ENCODE measurements at places on chromosomes 12 and 14.

- peak; percentile 13 for DNase-seq
Measured at GRCh38 chr12:56593909-56594621, 36.1 kb downstream of the BAZ2A start.

DNA sequence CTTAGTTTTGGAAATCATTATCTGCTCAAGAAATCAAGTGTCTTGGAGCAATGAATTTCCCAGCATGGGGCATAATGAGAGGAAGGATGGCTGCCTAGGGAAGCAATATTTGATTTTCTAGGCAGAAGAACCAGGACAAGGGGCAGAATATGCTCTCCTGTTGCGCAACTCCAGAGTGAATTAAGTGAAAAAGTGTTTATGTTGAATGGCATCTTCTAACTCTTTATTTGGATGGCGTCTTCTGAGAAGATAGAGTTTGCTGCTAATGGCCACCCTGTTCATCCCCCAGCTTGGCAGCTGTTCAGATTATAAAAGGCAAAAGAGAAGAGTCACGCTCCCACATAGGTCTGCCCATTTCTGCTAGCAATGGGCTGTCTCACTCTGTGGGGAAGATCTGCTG, 1278.1 kb downstream of the AACS start:
- no peak for DNase-seq

GRCh38 chr12:93894391-93895088, 217.4 kb downstream of the CRADD start:
- DNase-seq, result no peak

DNA sequence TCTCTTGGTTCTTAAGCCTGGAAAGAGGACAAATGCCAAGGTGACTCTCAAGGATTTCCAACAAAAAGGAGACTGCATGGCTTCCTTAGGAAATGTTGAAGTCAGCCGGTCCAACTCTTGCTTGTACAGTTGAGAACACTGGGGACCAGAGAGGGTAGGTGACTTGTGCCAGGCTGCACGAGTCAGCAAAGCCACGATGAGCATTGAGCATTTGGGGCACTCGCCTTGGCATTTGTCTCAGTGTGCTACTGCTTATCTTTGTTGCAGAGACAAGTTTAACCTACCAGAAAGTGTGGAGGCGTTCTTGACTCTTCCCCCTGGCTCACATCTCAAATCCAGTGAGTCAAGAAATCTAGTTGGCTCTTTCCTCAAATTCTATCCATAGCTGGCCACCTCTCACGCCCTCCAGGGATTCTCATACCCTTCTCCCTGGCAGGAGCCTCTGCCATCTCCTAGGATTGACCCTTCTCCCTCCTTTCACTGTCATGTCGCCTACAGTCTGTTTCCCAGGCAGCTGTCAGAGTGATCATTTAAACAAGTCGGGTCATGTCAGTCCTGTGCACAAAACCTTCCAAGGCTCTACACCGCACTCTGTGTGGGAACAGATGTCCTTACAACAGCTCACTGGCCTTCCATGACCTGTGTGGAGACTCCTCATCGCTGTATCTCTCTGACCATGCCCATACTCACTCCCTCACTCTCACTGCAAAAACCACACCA, 17.2 kb upstream of the KRT83 start:
- no peak for DNase-seq

- DNase-seq, result no peak
Measured at GRCh38 chr12:885701-886100, 63.8 kb downstream of the RAD52 start.

DNA sequence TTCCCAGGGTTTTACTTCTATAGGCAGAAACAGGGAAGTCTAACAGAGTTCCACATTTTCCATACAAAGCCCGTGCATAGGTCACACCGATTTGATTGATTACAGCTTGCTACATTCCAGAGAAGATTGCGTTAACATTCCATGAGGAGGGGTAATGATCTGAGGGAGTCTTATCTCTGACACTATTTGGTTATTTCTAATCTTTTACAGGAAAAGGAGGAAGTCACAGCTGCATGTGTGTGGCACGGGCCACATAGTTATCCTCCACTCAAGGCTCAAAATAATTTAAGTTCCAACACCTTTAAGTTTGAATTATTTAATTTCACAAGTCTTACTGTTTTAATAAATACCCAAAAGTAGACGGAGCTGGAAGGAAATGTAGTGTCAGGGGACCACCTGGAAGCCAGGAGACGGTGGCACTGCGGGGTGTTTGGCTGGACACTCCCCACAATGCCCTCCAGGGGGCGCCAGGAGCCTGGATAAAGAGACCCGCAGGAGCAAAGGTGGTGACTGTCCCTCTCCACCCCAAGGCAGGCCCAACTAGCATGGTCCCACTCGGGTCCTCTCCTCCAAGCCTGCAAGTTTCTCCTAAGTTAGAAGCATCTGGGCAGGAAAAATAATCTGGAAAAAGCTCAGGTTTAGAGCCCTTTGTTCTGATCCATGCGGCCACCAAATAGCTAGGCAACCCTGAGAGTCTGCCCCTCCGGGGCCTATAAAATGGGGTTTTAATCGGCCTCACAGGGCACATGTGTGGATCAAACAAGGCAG, 20.2 kb downstream of the KRT8 start:
- DNase-seq, result peak; percentile 77

- no peak for DNase-seq
Measured at GRCh38 chr14:103198131-103199105, 75.2 kb downstream of the TNFAIP2 start.

GRCh38 chr12:115640929-115641328, 636.6 kb downstream of the MED13L start:
- DNase-seq, result no peak

GRCh38 chr12:14628771-14629170, 61.1 kb upstream of the PLBD1 start:
- DNase-seq, result no peak

- no peak for DNase-seq
Measured at GRCh38 chr14:95307402-95308041, 12.2 kb downstream of the CLMN start.

DNA sequence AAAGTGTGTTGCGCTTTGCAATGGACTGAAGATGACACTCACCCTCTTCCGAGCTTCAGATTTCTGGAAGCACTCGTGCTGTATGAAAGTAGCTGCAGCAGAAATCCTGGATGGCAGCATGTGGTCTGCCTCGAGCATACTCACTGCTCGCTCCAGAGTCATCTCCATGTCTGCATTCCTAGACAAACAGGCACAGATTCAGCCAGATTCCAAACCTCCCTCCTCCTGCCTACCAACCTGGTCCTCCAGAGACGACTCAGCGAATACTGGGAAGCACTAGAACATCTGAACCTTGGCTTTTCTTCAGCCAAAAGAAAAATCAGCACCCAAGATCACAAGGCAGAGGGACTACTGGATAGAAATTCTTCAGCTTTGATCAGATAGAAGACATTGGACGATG, 27.7 kb downstream of the PKP2 start:
- DNase-seq, result no peak

GRCh38 chr12:85017133-85017532, 18.9 kb downstream of the TSPAN19 start:
- no peak for DNase-seq

GRCh38 chr14:26594756-26595545, 2.9 kb downstream of the NOVA1 start:
- no peak for DNase-seq

DNA sequence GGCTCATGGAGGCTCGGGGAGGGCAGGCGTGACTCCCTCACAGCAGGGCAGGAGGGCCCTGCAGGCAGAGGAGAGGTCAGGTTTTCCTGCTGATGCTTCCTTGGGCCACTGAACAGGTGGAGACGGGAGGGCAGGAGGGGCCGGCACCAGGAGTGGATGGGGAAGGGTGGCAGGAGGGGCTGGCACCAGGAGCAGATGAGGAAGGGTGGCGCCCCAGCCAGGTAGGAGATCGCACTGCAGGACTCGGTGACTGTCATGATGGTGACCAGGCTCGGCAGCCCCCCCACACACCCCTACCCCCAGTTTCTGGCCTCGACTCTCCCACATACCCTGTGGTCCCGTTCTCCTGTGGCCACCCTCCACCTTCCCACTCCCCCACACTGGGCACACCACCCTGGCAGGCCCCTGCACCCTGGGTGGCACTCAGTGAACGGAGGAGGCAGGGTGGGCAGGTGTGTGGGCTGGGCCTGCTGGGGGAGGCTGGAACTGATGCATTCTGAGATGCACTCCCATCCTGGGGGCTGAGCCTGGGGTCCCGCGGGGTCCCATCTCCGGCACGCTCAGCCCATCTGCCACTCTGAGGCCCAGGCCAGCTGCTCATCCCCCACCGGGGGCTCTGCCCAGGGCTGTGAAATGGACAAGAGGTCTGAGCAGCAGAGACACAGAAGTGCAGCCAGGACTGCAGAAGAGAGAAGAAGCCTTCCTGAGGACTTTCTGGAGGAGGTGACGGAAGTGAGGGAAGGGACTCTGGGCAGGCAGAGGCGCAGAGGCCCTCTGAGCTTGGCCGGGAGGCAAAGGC, 2.8 kb downstream of the NUDT14 start:
- DNase-seq, result no peak

DNA sequence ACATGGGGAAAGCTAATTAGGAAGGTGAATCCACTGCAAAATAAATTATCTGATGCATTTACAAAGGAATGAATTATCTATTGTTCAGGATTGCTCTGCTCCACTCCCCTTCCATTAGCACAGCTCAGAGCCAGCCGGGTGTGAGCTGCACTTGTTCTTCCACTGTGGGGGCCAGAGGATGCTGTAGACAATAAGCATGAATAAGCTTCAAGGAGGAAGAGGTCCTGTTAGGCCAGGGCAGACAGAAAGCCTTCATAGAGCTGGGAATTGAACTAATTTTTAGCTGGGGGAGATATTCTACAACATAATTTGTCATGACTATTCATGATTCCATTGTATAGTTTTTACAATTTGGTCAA, 137.6 kb upstream of the MAX start:
- DNase-seq, result no peak

DNA sequence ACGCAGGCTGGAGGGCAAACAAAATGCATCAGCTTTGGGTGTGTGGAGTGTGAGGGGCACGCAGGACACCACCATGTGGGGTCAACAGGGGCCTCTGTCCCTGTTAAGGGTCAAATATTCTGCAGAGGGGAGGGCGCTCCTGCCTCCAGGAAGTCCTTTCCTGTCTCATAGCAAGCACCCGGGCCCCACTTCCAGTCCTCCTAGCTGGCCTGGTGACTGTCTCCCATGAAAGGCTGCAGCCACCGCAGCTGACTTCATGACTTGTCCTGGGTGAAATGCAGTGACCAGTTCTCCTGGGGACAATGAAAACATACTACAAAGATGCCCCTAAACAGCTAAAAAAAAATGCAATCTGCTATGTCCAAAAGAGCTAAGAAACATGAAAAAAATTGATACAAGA, 53.6 kb downstream of the LGMN start:
- DNase-seq, result no peak

DNA sequence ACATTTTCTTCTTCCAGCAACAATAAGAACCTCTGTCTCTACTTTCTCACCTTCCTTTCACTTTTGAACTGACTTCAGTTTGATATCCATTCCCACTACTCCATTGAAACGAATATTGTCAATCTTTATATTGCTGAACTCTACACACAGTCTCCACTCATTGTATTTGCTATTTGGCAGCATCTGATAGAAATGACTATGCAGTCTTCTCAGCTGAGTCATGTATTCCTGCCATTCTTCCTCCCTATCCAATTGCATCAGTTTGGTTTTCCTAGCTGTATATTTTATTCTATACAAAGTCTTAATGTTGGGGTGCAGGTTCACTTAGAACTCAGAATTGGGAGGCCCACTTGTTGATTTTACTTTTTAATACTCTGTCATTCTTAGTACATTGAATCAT, 107.5 kb upstream of the CPNE8 start:
- DNase-seq, result no peak

DNA sequence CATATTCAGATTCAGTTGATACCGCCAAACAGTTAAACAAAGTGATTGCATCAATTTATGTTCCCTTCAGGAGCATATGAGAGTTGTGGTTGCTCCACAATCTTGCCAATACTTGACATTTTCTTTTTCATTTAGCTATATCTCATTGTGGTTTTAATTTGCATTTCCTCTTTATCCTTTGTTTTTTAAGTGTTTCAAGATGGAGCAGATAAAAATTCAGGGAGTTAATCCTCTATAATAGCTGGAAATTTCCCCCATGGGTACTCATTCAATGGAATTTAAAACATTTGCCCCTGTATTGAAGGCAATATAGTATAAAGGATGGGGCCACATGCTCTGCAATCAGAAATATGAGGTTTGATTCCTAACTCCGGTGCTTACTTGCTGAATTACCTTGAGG, 1.1 kb upstream of the EXD2 start:
- DNase-seq, result no peak

DNA sequence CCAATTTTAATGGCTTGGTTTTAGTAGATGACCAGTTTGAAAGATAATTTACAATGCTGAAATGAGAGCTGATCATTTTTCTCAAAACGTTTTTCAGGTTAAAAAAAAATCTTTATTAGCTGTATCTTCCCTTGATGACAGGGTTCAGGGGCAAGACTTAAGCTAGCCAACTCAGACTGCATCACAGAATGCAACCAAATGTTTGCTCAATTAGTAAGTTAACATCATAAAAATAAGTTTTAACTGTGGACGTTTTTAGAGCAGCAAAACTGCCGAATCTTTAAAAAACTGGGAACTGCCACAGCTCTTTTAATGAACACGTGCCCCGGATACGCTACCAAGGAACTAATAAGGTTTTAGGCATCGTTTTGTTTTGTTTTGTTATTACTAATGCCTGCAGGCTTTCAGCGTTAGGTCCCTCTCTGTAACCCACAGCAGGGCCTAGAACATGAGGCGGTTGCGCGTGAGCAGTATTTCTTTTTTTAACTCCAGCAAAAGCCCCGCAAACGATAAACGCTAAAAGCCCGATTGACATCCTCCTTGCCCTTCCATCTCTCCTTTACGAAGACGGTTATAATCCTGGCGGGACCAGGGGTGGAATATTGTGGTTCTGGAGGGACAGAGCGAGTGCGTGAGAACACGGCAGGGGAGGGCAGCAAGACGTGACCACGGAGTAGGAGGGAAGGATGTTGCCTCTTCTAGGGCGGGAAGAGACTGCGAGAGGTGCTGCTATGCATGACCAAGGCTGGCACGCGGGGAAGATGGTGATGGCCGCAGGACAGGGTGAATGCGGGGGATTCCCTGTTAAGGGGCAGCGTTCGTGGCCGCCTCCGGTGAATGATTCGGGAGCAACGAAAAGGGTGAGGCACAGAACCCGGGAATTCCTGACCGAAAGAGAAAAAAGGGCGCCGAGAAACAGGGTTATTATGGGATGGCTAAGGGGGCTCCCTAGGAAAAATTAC, 652 bp downstream of the SUPT16H start:
- DNase-seq, result peak; percentile 7
